GM12878 (cell line): ENCODE measurements at places on chromosomes 3 and 15.

- no peak for DNase-seq
Observed at GRCh38 chr3:191368755-191369615, 38.7 kb upstream of the UTS2B start.

DNA sequence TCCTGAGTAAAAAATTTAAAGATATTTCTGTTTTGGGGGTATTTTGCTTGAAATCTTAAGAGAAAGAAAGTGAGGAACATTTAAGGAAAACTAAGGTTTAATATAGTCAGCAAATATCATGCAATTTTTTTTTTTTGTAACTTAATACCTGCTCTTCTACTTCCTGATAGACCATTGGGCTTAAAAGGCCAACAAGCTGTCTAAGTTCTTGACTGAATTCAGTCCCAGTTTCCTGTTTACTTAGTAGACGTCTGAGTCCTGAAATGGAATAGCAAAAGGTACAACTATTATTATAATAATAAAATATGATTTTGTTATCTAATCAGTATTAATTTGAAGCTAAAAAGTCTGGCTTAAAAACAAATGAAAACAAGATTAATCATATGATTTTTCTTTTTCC lies 37.9 kb downstream of the IQCB1 start:
- no peak for DNase-seq

DNA sequence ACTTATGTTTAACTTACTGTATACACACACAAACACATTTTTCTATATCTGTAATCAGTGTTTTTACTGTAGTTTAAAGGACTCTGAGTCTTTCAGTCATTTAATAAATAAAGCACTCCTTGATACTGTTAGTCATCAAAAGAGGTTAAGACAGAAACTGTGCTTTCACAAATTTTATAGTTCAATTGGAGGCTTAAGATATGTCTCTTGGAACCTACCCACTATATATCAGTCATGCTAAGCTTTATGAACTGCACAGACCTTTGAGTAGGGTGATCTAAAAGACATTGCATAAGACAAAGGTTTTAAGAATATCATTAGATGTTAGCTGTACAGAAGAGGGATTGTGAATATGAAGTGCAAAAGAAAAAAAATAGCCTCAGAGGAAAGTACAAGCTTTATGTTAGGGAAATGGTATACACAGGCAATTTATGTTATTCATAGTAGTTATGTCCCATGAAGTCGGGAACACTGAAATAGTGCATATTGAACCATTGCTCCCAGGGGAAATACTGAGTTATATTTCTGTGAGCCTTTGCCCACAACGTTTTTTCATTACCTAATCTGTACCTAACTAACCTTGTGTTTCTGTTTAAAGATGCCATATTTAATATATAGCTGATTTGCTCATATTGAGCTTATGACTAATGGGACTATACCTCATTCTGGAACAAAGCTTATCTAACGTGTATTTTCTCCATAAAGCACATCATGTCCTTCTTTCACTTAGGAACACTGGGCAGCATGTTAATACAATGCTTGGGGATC lies 19.7 kb downstream of the CHMP2B start:
- DNase-seq: no peak

- DNase-seq: no peak
Observed at GRCh38 chr15:66625974-66626373, 60.2 kb upstream of the LCTL start.

DNA sequence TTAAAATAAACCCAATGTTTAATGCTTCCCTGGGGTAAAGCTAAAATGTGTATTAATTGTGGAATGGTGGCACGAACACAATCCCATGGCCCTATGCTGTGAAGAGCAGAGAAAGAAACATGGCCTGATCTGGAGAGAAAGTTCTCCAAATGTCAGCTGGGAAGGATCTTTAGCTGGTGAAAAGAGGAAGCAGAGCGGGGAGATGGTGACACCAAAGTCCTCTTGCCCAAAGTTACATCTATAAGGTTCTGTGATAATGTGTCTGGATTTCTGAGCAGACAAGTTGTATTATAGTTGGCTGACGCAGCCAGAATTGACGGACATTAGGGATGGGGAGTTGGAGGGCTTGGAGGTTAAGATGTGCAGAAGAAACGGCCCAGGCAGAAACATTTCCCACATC lies 196.2 kb downstream of the CHST2 start:
- no peak for DNase-seq

DNA sequence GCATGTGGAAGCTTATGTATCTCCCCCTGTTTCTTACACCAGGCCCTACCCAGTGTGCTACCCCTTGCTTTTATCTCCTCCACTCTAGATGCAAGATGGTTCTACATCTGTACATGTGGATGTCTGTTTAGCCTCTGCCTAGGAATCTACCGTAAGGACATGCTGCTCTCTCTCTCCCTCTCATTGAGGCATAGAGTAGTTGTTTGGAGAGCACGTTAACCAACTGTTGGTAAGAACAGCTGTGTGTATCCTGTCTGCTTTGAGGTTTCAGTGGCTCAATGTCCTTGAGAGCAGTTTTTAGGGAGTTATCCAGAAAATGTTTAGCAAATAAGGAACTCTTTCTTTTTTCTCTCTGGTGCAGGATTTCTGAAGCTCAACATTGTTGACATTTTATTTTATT lies 152.8 kb downstream of the DNAJB8 start:
- DNase-seq: no peak

DNA sequence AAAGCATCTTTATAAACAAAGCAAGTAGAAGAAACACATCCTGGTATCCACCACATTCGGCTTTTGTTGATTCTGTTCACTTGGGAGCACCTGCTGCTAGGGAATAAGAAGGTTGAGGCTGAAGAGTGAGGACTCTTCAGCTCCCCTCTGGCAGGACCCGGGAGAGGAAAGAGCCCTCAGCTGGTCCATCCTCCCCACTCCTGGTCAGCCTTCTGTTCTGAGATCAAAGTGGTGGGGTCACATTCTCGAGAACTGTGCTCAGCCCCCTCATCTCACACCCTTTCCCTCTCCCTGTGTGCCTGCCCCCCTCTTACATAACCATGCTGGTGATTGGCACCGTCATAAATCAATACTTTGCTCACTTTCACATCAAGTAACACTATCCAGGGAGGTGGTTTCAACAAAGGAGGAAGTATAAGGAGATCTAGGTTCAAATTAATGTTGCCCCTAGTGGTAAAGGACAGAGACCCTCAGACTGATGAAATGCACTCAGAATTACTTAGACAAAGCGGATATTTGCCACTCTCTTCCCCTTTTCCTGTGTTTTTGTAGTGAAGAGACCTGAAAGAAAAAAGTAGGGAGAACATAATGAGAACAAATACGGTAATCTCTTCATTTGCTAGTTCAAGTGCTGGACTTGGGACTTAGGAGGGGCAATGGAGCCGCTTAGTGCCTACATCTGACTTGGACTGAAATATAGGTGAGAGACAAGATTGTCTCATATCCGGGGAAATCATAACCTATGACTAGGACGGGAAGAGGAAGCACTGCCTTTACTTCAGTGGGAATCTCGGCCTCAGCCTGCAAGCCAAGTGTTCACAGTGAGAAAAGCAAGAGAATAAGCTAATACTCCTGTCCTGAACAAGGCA lies at the start of gene NR1I2:
TSS of gene NR1I2 (plus strand) at position 772 of the 869 bp plus-strand sequence.
- DNase-seq: no peak

- no peak for DNase-seq
Observed at GRCh38 chr3:142237891-142238290, 12.5 kb upstream of the GK5 start.

DNA sequence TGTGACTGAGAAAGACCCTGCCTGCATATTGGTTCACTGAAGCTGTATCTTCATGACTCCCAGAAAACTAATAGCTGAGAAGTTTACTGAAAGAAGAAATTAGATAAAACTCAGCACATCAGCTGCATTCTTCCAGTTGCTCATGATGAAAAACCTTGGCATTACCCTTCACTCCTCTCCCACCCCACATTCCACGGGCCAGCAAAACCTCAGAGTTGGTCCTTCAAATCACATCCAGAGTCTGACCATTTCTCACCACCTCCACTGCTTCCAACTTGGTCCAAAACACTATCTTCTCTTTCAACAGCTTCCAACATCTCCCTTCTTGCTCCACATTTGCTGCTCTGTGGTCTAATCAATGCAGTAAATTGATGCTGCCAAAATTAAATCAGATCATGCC lies 97.1 kb downstream of the CD47 start:
- no peak for DNase-seq

GRCh38 chr15:20341901-20342600 lies 199.5 kb downstream of the GOLGA6L6 start:
- DNase-seq: no peak

DNA sequence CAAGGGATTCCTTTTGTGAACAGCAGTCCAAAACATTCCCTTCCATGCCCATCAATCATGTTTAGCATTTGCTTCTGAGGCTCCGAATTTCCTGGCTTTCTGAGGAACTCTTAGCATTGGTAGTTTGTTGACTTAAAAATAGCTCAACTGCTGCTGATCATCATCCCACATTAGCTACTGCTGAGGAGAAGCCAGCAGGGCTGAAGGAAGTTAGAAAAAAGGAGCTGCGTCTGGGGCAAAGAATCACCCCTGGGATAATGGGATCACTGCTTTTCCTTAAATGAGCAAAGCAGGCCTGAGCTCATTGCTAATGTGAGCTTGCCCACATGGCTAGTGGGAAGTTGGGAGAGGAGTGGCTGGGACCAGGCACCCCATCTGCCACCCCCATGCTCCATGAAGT lies 39.8 kb downstream of the CYP19A1 start:
- no peak for DNase-seq

- DNase-seq: no peak
Observed at GRCh38 chr3:8492744-8493511, 8.7 kb upstream of the LMCD1 start.

DNA sequence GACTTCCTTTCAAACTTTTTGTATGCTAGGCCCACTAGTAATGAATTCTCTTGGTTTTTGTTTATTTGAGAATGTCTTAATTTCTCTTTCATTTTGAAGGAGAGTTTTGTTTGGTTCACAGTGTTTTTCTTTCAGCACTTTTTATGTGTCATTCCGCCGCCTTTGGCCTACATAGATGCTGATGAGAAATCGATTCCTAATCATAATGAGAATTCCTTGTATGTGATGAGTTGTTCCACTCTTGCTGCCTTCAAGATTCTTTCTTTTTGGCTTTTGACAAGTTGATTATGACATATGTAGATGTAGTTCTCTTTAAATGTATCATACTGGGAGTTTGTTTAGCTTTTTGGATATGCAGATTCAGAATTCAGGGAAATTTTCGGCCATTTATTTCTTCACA lies 35.5 kb downstream of the CERS3 start:
- DNase-seq: no peak
